ENCODE measurements at places on chromosomes 12 and 14.
A peak's percentile ranks its signal among the peaks of the same experiment; 100 is the strongest.

DNA sequence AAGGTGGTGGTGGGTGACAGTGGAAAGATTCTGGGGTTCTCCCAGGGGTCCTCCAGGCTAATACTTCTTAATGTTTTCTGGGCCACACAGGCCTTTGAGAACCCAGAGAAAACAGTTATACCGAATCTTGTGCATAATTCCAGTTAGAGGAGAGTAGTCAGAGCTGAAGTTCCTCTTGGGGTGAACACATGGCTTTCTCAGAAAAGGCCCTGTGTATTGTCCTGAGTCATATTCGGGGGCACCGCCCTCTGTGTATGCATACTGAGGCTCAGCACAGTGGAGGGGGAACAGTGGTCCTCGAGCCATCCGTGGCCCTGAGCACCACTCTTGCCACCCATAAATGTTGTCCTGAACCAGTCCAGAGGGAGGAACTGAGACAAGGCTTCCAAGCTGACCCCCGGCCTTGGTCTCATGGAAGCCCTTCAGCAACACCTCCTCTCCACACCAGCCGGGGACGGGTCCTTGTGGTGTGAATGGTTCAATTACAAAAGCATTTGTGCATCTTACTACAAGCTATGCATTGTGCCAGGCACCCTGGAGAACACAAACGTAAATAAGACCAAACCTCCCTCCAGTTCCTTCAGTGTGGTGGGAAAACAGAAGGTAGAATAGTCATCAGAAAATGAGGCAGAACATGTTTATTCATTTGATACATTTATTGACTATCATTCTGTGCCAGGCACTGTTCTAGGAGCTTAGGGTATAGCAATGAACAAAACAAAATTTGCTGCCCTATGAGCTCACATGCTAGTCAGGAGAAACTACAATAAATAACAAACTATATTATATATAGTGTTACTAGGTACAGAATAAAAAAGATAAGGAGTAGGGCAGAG lies 9.9 kb downstream of the DHRS2 start:
- DNase-seq: no peak

DNA sequence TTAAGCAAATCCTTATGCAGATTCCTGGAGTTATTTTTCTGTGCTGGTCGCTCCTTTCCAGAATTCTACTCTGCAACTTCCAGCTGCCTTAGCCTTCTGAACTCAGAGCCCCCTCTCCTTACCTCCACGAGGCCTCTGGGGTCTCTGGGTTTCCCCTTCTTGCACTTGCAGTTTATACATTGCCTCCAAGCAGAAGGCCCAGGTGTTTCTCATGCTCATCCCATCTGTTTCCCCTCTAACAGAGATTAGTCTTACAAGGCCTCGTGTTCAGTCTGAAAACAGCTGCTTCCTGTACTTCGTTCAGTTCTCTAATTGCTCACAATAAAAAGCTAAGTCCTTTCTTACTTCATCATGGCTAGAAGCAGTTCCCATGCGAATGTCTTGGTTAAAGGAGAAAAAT lies 134.4 kb upstream of the FGD4 start:
- DNase-seq: no peak

DNA sequence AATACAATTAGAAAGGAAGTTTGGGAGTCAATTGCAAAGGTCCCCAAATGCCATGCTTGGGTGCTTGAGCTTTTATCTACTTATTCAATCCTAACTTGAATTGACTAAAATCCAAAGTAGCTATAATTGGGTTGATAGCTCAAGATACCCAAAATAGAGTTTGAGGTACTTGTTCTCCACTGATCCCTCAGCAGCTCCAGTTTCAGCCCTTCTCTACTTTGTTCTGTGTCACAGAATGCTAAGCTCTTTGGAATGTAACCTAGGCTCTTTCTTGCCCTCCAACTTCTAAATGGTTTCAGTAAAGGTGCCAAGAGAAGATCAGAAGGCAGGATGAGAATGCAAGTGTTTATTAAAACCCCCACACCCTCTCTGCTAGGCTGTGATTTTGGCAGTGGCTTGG lies 251.4 kb upstream of the CLEC14A start:
- no peak for DNase-seq

GRCh38 chr12:112303004-112303403 lies 79.2 kb downstream of the HECTD4 start:
- peak; percentile 4 for DNase-seq

GRCh38 chr14:92135269-92135668 lies 13.5 kb downstream of the CPSF2 start:
- DNase-seq: no peak

DNA sequence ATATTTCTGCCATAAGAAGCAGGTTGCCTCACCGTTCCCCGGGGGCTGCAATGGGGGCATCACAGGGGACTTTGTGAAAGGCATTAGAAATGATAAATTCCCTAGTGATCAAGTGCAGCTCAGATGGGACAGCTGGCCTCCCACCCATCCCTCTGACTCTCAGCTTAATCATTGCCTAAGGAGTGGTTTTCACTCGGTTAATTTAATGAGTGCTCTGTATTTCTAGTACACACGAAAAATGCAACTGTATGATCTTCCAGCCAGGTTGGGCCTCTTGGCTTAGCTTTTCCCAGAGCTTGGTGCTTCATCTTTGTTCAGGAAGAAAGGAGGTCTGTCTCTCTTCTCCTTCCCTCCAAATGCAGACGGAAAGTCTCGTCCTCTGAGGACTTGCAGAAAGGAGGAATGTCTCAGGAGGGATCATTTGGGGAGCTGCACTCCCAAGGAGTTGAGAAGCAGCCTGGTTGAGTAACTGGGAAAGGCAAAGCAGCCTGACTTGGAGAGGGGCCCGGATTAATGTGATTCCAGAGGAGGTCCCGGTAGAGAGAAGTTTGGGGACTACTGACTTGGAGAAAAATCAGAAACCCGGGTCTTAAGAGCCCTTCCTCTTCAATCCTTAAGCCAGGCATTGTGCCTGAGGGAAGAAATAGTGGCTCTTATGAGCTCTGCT lies 7.2 kb downstream of the CD9 start:
- DNase-seq: no peak

DNA sequence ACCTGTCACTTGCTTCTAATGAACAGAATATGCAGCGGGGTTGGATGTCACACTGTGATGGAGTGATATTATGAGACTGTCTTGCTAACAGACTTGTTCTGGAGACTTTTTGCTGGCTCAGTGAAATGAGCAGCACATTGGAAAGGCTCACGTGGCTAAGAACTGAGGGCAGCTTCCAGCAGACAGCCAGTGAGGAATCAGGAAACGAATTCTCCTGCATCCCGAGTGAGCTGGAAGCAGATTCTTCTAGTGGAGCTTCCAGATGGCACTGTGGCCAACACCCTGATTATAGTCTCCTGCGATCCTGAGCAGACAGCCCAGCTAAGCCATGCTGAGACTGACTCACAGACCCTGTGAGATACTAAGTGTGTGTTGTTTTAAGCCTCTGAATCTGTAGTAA lies 16.1 kb upstream of the TSPAN9 start:
- no peak for DNase-seq

DNA sequence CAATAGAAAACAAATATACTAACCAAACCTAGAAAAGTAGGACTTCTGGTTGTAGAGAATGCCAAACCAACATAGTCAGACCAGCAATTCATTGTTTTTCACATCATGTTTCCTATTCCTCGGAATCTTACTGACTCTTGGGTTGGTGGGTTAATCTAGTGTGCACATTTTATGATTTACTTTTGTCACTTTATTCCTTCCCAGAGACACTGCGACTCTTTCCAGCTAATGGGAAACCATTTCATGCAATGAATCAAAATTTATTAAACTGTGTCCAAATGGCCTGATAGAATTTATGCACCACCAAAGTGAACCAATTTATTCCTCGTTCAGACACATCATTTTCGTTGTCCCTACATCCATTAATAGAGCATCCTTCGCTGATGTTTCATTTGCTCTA lies 464.9 kb downstream of the RPS29 start:
- no peak for DNase-seq

GRCh38 chr12:68428724-68429501 lies 96.8 kb upstream of the MDM1 start:
- DNase-seq: no peak

DNA sequence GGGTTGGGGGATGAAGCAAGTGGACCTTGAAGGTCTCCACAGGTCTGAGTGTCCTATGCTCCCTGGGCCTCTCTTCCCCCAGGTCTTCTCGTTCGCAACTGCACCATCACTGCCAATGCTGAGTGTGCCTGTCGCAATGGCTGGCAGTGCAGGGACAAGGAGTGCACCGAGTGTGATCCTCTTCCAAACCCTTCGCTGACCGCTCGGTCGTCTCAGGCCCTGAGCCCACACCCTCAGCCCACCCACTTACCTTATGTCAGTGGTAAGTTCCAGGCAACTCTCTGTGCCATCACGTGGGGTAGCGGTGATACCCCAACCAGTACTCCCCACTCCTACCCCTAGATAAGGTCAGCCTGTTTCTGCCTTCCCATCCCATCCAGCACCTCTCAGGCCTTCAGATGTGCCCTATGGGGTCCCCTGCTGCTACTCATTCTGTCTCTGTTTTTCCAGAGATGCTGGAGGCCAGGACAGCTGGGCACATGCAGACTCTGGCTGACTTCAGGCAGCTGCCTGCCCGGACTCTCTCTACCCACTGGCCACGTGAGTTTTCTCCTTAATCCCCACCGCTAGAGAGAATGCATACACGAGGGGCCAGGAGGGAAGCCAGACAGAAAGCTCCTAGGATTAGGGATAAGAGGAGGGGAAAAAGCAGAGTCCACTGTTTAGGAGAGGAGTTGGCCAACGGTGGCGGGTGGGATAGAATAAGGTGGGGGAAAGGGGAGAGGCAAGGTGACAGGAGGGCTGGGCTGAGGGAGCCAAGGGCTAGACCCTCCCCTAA lies 1.6 kb upstream of the TAPBPL start:
- DNase-seq: no peak

GRCh38 chr12:104598342-104599271 lies 141.9 kb downstream of the CHST11 start:
- DNase-seq: no peak

GRCh38 chr12:17134315-17134714 lies 528.4 kb upstream of the LMO3 start:
- DNase-seq: no peak

DNA sequence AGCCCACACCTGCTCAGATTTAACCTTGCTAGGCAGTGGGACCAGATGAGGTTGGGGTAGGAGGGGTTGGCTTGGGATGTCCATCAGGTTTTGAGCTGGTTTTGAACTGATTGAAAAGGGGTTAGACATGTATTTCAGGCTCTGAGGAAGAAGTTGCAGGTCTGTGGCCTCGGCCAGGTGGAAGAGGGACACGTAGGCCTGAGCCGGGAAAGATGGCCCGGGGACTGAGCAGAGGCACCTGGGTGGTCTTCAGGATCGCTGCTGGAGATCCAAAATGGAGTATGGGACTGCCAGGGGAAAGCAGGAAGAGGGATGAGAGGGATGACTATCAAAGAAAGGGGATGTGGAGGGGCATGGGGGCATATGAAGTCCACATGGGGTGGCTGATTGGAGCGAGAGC lies 7.6 kb downstream of the NYNRIN start:
- no peak for DNase-seq

GRCh38 chr12:121799156-121799841 lies 4.5 kb upstream of the SETD1B start:
- no peak for DNase-seq

DNA sequence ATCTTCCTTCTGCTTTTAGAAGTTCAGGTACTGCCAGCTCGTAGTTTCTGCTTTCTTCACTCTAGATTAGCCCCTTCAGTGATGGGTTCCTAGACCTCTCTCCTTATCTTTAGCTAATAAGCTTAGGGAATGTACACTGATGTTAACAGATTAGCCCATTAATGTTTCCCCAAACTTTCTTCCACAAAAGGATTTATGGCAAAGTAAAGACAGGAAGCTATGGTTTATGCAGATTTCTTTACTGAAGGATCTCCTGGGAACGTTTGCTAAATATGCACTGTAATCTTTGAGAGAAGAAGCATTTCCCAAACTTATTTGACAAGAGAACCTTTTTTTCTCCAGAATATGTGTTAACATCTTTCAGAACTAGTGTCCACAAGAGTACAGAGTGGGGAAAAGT lies 4.2 kb downstream of the SOCS4 start:
- DNase-seq: no peak
